ENCODE measurements at places on chromosomes 3 and 15. TPM values are rescaled to one million over a fixed set of nuclear protein-coding genes. Genes with fewer than 3 reads are reported as not detected.

GRCh38 chr3:57791245-57791644 lies 35.1 kb downstream of the SLMAP start:
- no peak for DNase-seq

Gene CHRNA5
- 3.9 TPM for polyA plus RNA-seq

GRCh38 chr3:156344215-156344614 lies 210.7 kb downstream of the SSR3 start:
- peak; percentile 53 for DNase-seq

- DNase-seq = no peak
Observed at GRCh38 chr15:74395319-74396145, 28.1 kb upstream of the CYP11A1 start.

Gene NT5DC2
- polyA plus RNA-seq = 113 TPM

Gene CHP1
- polyA plus RNA-seq = 33.4 TPM

DNA sequence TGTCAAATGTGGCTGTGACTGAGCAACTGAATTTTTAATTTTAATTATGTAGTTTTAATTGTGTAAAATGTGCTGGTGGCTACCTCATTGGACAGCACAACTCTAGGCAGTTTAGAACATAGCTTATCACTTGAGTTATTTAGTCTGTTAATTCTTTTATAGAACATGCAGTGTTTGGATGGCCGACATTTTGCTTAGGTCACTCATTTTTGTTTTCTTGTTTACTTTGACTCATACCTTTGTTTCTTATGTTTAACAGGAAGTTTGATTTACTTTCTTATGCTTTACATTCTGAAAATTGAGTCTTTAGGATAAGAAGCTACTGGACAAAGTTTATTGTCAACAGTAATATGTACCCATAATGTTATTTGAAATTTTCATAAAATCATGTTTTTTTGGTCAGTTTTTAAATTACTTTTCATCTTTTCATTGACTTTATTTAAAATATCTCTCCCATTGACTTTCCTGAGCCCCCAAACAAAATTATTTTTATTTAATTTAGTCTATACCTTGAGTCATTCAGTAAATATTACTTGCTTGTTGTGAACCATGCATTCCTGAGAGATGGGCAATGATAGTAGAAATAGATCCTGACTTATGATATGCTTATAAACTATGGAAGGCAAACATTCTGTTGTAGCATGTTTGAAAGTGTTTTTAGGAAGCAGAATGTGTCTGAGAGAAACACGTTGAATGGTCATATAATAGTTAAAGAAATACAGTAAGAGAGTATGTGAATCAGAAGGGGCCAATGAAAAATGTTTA lies 60.6 kb downstream of the TCF12 start:
- no peak for DNase-seq

- no peak for DNase-seq
Observed at GRCh38 chr3:143430568-143430967, 311.0 kb downstream of the CHST2 start.

Gene P2RY1
- polyA plus RNA-seq = 0.49 TPM

- DNase-seq = no peak
Observed at GRCh38 chr3:100105501-100105900, 8.8 kb downstream of the FILIP1L start.

Gene NR1I2
- polyA plus RNA-seq = not detected

GRCh38 chr3:184176377-184177330 lies 2.0 kb downstream of the AP2M1 start:
- DNase-seq = peak; percentile 31

GRCh38 chr3:159922193-159922840 lies 66.3 kb upstream of the IL12A start:
- DNase-seq = no peak

GRCh38 chr3:97815149-97815917 lies 6.5 kb upstream of the CRYBG3 start:
- no peak for DNase-seq

DNA sequence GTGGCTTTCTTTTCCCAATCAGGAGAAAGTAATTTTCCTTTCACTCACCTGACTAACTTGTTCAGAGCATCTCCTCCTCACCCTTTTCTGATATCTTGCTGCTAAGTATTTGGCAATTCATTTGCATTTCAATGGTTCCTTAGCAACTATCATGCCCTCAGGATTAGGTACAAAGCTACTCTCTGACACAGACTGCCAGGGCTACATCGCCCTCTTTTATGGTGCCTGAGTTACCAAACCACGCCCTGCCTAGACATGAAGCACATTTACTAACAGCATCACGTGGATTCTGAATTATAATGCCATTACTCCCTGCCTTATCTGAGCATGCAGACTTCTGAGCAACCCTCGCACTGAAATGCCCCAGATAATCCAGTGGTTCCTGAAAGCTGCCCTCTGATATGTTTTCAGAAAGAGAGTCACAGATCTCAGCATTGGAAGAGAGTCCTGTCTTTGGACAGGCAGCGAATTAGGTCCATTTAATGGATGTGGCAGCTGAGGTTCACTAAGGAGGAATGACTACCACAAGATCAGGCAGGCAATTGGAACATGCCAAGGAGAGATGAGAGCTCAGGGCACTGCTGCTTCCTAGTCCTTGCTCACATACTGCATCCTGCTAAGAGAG lies 14.5 kb downstream of the EPHB1 start:
- no peak for DNase-seq

Gene ATP13A4
- 2.7 TPM for polyA plus RNA-seq

Gene RTP1
- 0.93 TPM for polyA plus RNA-seq

- peak; percentile 91 for DNase-seq
Observed at GRCh38 chr3:161560008-161560637, 63.5 kb downstream of the OTOL1 start.

Gene LACTB
- 4.5 TPM for polyA plus RNA-seq

- no peak for DNase-seq
Observed at GRCh38 chr3:195143221-195143620, 127.7 kb downstream of the XXYLT1 start.

Gene HTR3E
- polyA plus RNA-seq = not detected

GRCh38 chr15:48186271-48186670 lies 5.2 kb upstream of the CTXN2 start:
- no peak for DNase-seq

- DNase-seq = no peak
Observed at GRCh38 chr3:24550588-24550987, 55.9 kb upstream of the THRB start.

DNA sequence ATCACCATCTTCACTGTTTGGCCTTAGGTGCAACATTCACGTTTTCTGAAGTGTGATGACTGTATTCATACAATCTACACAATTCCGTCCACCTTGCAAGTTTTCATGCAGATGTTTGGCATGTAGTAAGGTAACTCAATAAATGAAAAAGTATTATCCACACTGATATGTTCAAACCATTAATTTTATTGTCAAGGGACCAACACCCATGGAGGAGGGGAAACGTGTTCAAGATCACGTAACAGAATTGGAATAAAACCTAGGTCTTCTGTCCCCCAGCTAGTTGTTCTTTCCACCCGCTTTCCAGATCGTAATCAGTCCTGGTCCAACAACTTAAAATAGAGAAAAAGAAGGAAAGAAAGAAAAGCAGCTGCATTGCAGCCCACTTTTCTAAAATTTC lies 560.4 kb upstream of the MCTP2 start:
- no peak for DNase-seq

DNA sequence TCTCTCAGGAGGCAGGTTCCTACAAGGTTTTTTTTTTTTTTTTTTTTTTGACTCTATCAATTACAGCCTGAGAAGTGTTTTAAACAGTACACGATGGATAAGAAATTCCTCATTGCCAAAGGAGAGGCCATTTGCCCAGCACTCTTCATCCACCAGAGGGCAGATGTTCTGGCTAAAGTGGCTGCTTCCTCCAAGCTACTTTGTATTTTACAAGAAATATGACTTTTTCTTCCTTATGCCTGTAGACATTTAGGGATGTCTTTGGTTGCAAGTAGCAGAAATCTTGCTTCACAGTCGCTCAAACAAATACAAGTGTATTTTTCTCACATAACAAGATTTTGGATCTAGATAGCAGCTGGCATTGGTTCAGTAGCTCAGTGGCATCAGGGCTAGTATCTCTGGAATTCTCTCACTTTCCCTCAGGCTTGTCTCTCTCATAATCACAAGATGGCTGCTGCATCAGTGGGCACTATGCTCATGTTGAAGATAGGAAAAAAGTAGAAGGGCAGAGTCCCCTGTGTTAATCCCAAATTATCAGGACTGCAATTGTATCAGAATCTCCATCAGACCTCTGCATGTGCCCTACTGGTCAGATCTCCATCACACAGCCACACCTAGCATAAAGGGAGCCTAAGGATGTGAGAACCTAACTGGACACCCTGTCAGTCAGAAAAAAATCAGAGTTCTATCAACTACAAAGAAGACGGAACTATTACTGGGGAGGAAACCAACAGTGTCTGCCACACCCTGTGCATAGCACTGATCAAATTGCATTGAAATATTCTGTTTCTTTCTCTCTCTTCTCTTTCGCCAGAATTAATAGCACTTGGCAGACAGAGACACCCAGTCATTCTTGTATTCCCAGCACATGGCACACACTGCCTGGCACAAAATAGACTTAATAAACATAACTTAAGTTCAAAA lies 138.9 kb upstream of the COL8A1 start:
- DNase-seq = peak; percentile 73

Measured in brain (organoid and tissue), 16 donors.